Amygdala (tissue), 56 donors: ENCODE measurements at places on chromosomes 2 and 18.

DNA sequence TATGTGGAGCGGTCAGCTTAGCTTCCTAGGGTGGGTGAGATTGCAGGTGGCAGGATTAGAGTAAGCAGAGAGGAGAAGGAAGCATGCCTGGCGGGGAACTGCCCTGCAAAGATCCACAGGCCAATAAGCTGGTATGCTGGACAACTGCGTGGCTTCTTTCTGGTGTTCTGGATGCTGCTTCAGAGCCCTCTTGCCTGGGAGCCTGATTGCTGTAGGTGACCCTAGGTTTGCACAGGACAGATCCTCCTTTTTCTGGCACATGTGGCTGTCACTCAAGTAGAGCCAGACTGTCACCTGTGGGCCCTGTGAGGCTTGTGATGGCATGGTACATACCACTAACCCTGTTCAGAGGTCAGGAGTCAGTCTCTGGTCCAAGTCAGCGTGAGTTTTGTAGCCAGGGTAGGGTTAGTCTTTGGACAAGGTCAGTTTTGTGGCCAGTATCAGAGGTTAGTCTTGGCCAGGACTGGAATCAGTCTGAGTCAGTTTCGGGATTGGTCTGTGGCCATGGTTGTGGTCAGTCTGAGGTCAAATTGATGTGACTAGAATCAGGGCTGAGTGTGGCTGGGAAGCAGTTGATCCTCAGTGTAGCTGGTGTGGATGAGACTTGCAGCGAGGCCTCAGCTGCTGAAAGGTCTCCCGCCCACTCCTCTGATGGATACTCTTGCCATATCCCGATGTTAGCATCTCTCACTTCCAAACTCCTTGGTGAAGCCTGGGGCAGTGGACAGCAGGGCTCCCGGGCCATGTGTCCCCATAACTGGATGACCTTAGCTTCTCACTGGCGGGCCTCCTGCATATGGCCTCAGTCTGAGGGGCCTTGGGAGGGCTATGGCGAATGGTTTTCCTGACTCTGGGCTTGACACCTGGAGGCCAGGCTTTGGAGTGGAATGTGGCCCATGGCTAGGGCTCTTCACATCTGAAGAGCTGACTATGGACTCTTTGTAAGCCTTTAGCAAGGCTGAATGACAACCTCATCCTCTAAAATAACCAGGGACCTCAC is 260.5 kb downstream of the DYSF start:
- no peak for DNase-seq

DNA sequence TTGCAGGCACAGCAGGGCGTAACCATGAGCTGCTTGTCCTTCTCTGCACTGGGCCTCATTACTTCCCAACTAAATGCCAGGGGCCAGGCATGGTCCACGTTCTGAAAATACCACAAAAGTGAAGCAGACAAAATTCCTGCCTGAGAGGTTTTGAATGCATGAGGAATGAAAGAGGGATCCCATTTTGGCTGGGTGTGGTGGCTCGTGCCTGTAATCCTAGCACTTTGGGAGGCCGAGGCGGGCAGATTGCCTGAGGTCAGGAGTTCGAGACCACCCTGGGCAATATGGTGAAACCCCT is 139.5 kb downstream of the MBP start:
- DNase-seq = no peak

DNA sequence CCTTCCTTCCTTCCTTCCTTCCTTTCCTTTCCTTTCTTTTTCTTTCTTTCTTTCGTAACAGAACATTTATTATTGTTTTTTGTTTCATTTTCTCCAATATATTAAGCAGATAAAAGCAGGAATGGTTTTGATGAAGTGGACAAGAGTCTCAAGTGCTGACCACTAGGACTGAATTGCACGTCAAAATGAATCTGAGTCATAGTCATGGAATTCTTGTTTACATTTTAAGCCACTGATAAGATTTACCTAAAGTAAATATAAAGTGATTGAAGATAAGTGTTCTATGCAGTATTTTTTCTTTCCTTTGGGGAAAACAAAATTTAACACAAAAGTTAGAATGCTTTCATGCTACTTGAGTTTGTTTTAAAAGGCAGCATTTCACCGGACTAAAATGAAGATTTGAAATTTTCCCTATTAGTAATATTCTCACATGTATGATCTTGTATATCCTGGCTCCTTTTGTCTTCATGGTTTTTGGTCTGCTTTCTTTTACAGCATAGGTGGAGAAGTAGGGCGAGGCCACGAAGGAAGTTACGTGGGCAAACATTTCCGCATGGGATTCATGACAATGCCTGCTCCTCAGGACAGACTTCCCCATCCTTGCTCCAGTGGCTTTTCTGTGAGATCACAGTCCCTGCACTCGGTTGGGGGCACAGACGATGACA is 113.5 kb downstream of the NYAP2 start:
- no peak for DNase-seq

- DNase-seq = no peak
Measured at GRCh38 chr2:219726916-219727315, 99.5 kb downstream of the SLC4A3 start.

GRCh38 chr18:328928-329327 is 61.1 kb upstream of the THOC1 start:
- DNase-seq = no peak

DNA sequence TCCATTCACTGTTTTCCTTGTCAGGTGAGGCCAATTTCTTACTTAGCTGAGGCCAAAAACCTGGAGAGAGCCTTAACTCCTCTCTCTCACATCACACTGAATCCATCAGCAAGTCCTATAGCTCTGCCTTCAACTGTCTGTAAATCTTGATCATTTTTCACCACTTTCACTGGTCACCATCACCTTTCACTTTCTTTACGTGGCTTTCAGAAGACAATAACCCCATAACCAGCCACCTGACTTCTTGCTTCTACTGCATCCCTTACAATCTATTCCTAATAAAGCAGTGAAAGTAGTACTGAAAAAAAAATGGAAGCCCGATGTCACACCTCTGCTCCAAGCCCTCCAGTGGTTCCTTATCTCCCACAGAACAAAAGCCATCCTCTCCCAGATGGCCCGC is 7.7 kb downstream of the LOXL3 start:
- no peak for DNase-seq

DNA sequence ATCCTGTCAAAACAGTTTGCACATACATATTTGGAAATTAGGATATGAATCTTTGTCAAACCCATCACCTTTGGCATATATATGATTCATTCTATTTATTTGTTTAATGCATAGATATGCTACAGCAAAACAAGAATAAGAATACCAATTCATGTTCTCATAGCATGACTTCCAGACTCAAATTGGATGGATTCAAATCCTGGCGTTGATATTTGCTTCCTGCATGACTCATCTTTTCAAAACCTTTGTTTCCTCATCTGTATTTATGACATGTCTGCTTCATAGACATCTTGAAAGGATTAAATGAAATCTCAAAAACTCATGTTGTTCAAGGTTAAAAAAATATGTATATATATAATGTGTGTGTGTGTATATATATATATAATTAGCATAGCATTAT is 261.3 kb downstream of the MBD5 start:
- DNase-seq = no peak

GRCh38 chr18:36831139-36831538 is 2.2 kb downstream of the KIAA1328 start:
- no peak for DNase-seq

DNA sequence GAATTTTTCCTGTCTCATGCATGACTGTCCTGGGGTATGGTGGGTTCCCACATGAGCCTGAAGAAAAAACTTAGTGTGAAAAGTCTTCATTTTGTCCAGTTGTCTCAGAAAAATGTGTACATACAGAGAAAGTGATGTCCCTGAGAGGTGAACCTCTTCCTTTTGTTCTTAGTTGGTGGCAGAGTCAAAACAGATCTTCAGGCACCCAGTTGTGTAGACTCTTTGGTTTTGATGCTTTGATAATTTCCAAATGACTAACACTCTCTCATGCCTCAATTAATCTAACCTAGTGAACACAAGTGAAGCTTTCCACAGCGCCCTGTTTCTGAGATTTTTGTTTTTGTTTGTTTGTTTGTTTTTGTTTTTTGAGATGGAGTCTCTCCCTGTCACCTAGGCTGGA is 273.5 kb downstream of the PIK3C3 start:
- DNase-seq = no peak

GRCh38 chr2:174195253-174195652 is 53.1 kb downstream of the OLA1 start:
- DNase-seq = no peak

DNA sequence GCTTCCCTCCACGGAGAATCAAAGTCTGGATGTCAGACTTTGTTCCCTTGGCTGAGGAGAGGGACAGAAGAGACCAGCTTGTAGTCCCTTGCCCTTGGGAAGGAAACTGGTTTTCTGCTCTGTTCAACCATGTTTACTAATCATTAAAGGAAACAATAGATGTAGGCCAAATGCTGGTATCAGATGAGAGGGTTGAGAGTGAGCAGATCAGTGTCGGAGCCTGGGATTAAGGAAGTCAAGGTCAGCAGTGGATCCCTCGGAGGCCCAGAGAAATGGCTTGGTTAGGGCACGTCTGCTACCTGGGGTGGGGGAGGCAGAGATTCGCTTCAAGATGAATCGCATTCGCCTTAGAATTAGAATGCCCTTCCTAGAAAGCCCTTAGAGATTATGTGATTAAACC is 109.1 kb downstream of the MYCN start:
- DNase-seq = no peak

GRCh38 chr2:72625366-72625765 is 200.5 kb downstream of the EXOC6B start:
- DNase-seq = no peak

DNA sequence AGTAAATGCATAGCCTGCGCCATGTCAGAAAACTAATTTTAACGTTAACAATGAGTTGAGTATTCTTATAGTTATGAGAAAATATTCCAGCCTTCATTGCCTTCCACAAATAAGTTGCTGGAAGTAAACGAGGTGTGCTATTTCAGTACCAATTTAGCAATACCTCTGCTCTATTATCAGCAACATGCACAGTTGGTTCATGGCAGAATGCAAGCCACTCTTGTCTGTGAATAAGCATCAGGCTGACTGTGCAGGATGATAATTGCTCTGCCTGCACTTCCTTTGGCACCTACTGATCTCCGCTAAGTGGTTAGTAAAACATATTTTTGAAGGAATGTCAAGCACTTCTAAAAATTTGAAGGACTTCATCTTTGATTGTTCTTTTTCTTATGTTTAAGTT is 261.9 kb upstream of the SIX3 start:
- DNase-seq = no peak

- DNase-seq = no peak
Measured at GRCh38 chr2:241890524-241891235, 21.2 kb downstream of the RTP5 start.

GRCh38 chr2:32237996-32238395 is 26.7 kb downstream of the NLRC4 start:
- DNase-seq = no peak

DNA sequence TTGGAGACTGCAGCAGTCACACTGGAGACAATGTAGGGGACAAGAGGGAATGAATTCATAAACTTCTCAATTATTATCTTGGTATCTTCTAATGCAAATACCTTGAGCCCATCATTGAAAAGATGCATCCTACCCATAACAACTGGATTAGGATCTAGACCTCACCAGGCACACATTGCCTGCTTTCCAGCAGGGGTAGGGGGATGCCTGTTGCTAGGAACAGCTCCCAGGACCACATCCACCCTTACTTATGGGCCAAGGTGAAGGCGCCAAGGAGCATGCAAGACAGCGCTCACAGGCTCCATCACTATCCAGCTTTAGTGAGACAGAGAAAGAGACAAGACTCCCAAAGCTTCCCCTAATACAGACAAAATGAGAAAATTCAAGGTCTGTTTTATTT is 24.4 kb downstream of the KCTD1 start:
- DNase-seq = no peak

- DNase-seq = no peak
Measured at GRCh38 chr18:3611313-3612090, 161.5 kb downstream of the TGIF1 start.

DNA sequence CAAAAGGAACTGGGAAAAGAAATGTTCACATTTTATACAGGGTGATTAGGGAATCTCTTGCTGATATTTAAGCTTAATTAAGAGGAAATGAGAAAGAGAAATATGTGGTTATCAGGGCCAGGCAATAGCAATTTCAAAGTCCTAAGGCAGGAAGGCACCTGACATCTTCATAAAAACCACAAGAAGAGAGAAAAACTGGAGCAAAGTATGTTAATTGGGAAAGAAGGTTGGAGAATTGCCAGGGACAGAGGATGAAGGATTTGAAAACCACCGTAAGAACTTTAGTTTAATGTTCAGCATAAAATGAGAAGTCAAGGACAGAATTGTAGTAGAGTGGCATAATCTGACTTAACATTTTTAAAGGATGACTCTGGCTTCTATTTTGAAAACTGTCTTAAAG is 691.8 kb upstream of the NRXN1 start:
- no peak for DNase-seq

DNA sequence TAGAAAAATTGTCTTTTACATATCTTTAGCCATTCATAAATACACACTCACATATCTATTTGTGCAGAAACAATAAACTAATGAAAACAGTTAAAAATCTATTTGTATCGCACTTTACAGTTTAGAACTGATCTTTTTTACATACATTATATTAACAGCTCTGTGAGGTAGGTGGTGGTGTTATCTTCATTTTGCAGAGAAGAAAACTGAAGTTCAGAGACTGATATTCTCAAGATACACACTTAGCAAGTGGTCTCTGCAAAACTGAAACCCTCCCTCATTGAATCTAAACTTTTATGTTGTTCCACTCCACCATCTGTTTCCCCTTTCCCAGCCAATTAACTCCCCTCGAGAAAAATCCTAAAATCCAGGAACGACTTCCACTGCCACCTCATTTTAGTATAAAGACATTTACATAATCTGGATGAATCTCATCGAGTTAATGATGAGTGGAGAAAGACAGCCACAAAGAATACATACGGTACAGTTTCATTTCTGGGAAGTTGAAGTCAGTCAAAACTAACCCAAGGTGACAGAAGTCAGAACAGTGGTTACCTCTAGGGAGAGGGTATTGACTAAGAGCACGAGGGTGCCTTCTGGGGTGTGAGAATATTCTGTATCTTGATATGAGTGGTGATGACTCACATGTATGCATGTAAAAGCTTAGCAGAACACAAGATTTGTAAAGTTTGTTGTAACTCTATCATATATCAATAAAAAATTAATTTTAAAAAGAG is 524.2 kb upstream of the TCF4 start:
- DNase-seq = no peak

- no peak for DNase-seq
Measured at GRCh38 chr18:77039196-77040130, 93.1 kb downstream of the MBP start.

GRCh38 chr2:118190474-118190873 is 102.2 kb downstream of the INSIG2 start:
- no peak for DNase-seq

- no peak for DNase-seq
Measured at GRCh38 chr2:236171181-236171679, 3.0 kb upstream of the GBX2 start.

DNA sequence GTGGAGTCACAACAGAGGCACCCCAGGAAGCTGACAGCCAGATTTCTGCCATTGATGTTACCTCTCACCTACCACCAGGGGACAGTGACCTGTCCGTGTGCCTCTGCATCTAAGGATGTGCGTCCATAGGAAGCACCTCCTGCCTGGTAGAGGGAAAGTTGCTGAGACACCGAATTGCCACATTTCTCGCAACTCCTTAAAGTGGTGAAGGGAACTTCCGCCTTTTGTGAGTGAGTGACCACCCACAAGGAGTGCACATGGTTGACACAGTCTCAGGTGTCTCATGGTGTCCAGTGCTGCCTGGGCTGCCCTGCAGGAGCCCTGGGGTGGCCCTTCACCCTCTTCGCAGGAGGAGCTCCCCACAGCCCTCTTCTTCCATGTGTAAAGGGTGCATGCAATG is 201.8 kb downstream of the GBX2 start:
- DNase-seq = no peak

- no peak for DNase-seq
Measured at GRCh38 chr2:161382747-161383146, 33.4 kb upstream of the TBR1 start.

GRCh38 chr2:113078350-113078839 is 10.6 kb downstream of the IL1F10 start:
- DNase-seq = no peak
